ENCODE measurements at places on chromosomes 3 and 15. TPM values are rescaled to one million over a fixed set of nuclear protein-coding genes. Genes with fewer than 3 reads are reported as not detected.

DNA sequence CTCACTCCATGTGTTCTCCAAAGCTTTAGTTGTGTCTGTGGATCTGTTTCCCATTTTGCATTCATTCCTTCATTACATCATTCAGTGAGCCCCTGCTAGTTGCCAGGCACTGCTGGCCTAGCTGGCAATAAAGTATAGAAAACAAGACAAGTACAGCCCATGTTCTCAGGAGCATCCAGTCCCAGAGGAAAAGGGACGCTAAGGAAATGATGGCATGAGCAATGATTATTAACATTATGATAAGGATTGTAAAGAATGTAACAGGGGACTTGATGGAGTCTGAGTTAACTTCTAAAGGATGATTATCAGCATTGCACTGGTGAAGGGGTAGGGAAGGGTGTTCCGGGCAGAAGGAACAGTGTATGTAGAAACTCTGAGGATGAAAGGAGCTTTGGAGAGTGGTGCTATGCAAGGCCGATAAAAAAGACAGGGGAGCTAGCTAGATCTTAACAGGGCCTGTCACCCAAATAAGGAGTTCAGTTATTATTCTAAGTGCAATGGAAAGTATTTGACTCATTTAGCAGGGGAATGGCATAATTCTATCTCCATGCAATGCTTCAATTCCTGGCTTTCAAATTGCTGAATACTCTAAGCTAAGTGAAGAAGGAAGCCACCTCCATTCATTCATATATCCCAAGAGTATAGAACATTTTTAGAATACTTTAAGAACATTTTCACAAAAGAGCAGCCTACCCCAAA lies 258.2 kb upstream of the STT3B start:
- no peaks in the 10 kb centered on the region for H3K27me3 ChIP-seq
- no peaks in the 10 kb centered on the region for H3K4me1 ChIP-seq
- H3K4me3 ChIP-seq: no peak overlapping the region
- no peak overlapping the region for H3K27ac ChIP-seq
- H3K36me3 ChIP-seq: no peaks in the 10 kb centered on the region

DNA sequence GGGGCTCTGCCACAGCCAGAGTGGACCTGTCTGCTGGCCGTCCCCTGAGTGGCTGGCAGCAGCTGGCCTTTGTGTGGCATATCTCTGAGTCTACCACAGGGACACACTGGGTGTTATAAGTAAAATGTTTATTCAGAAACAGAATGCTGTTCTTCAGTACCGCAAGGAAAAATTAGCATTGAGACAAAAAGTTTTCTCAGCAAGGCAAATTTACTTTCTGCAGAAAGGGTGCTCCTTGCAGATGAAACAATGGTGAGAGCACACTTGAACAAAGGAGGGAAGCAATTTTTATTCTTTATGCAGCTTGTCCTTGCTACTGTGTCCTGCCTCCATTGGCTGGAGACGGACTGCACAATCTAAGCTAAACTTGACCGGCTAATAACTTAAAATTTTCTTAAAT lies 4.0 kb downstream of the TMEM89 start:
- H3K4me1 ChIP-seq: no peaks in the 10 kb centered on the region
- no peaks in the 10 kb centered on the region for H3K27me3 ChIP-seq
- H3K4me3 ChIP-seq: no peak overlapping the region
- H3K27ac ChIP-seq: no peak overlapping the region
- no peaks in the 10 kb centered on the region for H3K36me3 ChIP-seq

DNA sequence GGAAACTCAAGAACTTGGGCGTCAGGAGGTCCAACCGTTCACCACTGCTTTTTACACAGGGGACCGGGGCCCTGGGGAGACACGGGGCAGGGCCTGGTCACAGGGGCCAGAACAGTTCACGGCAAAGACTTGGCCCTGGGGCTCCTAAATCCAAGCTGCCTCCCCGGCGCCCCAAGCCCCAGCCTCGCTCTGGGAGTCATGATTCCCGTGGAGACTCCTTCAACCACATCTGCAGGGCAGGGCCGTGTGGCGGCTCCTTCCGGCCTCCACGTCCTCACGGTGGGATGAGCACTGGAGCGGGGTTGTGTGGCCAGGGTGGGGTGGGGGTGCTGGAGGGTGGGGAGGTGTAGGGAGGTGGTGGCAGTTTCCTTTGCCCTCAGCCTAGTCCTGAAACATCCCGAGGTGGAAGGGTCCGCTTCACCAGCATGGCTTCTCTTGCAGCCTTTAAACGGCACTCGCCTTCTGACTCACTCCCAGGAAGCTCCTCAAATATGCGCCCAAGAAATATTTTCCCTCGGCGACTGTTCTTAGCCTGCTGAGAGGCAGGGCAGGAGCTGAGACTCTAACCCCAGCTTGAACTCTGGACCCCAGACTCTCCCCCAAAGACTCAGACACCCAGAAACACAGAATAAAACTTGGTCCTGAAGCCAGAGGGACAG lies 1.8 kb downstream of the MUC4 start:
- H3K4me1 ChIP-seq: peaks cover 11% of the 10 kb centered on the region
- H3K27me3 ChIP-seq: no peaks in the 10 kb centered on the region
- H3K4me3 ChIP-seq: no peak overlapping the region
- H3K36me3 ChIP-seq: no peaks in the 10 kb centered on the region
- DNase-seq: no peak

The GOLGA6B gene
- not detected for total RNA-seq

DNA sequence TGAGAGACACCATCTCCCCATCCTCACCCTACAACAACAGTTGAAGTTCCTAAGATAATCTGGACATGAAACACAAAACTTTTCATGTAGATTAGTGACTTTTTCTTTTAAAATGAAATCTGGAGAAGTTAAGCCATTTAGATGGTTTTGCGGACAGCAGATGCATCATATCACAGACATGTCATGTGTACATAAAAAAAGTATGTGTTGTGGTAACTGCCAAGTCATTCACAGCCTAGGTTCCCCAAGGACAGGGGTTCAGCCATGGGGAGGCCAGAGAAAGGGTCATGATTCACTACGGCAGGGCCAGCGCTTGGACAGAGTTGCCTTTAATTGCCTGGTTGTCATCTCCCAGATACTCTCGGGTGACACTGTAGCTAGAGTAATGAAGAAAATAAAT lies 163.2 kb downstream of the PDZRN3 start:
- no peak overlapping the region for H3K4me3 ChIP-seq
- no peak overlapping the region for H3K27ac ChIP-seq
- H3K4me1 ChIP-seq: no peaks in the 10 kb centered on the region
- no peaks in the 10 kb centered on the region for H3K36me3 ChIP-seq
- no peaks in the 10 kb centered on the region for H3K27me3 ChIP-seq
- DNase-seq: no peak

- H3K27me3 ChIP-seq: no peaks in the 10 kb centered on the region
- no peaks in the 10 kb centered on the region for H3K4me1 ChIP-seq
Observed at GRCh38 chr3:18544146-18544545, 119.0 kb upstream of the SATB1 start.

The GREM1 gene
- total RNA-seq: not detected

All from CD8-positive, alpha-beta memory T cell (primary cell).